ENCODE measurements at places on chromosomes 6 and 20.

- DNase-seq, result peak; percentile 98
Measured at GRCh38 chr6:107110200-107110599, 5.1 kb downstream of the BEND3 start.

DNA sequence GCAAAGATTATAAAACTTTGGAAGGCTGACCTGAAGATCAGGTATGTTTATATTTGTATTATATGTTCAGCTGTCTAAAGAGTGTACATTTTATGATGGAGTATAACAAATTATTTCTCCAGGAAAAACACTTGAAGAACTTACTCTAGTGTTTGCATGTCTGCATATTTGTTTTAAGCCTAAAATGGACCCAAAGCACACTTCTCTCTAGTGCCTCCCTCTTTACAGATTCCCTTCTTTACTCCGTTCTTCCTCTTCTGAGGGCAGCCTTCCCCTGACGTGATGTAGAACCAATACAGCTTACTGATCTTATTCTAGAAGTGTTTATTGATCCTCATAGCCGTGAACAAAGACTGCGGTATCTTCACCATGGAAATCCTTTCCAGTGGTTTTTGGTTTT, 13.9 kb downstream of the SUMO4 start:
- no peak for DNase-seq

DNA sequence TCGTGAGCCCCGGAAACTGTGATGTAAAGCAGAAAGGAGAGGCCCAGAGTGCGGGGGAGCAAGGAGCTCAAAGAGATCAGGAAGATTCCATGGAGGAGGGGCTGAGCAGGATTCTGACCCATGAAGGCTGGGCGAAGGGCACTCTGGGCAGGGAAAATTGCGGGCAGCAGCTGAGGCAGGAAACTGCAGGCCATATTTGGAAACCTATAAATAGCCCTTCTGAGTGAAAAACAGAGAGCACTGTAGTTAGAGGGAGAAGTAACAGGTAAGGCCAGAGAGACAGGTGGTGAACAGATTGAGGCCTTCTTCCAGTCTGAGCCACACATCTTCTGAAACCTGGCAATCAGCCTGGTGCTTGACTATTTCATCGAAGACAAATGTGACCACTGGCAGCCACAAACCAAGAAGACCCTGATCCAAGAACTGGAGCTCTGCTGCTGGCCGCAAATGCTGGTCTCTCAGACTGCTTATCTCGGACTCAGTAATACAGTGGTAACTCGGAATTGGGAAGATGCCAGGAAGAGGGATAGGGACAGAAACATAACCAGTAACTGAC, 14.1 kb upstream of the BEND3 start:
- no peak for DNase-seq

DNA sequence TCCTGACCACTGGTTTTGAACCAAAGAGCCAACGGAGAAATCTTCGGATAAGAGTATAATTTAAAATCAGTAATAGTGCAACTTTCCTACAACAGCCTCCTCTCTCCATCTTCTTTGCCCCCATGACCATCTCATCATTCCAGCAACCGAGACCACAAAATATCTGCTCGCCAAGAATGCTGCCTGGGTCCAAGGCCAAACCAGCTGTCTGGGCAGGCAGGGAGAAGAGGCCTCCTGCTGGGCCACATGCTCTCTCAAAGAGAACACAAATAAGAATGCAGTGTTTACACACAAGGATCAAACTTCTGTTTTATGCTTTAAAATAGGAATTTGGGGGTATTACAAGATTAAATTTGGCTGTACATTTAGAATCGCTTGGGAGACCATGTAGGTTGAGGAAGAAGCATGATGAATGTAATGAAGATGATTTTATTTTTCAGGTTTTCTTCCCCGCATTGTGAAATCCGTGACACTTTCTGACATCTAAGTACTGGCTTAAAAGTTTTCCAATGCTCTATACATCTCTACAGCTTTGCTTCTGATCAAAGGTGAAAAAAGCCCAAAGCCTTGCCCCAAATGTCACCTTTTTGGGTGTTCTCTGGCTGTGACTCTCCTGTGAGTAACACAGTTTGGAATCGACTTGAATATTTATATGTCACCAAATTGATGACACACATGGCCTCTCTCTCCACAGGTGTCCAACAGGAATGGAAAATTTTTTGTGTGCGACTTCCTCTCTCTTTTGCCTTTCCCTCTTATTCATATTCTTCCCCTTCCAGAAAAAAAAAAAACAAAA, 79.4 kb upstream of the PROKR2 start:
- no peak for DNase-seq

DNA sequence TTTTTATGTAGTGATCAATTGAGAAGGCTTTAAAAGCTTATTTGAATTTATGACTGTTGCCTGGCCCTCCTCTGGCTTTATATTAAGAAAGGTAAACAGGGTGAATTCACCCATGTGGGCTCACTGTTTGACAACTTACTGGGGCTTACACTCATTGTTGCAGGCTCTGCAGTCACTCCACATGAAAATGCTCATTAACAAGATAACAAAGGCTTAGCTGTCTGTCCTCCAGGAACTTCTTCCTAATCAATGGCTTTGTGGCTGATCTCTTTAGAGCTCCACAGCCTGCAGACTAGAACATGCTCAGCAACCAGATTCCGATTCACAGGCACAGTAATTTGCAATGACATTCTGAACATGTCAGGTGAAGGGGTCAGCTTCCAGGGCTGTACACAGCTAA, 323.2 kb upstream of the MAN1A1 start:
- DNase-seq, result no peak

DNA sequence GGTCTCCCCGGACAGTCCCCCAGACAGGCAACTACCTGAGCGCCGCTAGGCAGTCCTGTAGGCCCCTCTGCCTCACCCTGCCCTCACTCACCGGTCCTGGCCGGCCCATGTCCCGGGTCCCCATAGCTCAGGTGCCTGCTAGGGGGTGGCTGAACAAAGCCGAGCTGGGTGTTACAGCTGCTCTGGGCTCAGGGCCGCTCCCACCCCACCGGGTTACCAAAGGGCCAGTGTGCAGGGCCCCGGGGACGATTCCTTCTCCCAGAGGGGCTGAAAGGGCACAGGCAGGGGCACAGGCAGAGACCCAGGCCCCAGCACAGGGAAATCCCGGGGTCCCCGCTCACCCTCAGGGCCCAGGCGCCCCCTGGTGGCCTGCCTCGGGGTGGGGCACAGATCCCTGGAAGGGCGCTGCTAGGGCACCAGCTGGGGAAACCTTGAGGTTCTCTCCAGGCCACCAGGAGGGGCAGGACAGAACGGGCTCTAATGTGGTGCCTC, 118.4 kb downstream of the GRM4 start:
- DNase-seq, result peak; percentile 36

GRCh38 chr6:13184547-13184946, 143.8 kb downstream of the TBC1D7 start:
- no peak for DNase-seq

GRCh38 chr6:37603284-37603683, 94.4 kb downstream of the MDGA1 start:
- DNase-seq, result no peak

DNA sequence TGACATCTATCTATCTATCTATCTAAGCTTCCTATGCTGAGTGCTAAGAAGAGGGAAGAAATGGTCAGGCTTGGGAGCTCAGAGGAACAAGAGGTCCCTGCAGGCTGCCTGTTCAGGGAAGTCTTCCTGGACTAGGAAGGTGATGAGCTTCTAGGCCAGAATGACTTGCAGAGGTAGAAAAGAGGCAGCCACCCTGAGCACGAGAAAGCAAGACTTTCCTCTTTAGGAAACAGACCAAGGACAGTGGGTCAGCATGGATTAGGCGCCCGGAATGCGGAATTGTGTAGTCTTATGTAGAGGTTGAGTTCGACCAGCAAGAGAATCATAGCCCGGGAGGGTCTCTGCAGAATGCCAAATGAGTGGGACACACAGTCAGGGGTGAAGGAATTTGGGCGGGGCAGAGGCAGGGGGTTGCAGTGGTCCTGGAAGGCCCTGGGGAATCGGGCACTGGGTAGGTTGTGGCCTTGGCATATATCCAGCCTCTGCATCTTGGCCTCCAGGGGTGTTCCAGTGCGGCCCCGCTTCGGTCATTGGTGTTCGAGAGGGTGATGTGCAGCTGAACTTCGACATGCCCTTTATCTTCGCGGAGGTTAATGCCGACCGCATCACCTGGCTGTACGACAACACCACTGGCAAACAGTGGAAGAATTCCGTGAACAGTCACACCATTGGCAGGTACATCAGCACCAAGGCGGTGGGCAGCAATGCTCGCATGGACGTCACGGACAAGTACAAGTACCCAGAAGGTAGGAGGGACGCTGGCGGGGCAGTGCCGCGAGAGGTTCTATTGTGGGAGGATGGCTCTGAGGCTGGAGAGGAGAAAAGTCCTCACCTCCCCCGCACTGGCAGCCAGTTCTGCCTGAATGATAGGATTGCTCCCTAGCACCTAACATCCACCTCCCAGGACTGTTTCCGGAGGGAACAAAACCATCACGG, 32.1 kb downstream of the TGM3 start:
- no peak for DNase-seq

DNA sequence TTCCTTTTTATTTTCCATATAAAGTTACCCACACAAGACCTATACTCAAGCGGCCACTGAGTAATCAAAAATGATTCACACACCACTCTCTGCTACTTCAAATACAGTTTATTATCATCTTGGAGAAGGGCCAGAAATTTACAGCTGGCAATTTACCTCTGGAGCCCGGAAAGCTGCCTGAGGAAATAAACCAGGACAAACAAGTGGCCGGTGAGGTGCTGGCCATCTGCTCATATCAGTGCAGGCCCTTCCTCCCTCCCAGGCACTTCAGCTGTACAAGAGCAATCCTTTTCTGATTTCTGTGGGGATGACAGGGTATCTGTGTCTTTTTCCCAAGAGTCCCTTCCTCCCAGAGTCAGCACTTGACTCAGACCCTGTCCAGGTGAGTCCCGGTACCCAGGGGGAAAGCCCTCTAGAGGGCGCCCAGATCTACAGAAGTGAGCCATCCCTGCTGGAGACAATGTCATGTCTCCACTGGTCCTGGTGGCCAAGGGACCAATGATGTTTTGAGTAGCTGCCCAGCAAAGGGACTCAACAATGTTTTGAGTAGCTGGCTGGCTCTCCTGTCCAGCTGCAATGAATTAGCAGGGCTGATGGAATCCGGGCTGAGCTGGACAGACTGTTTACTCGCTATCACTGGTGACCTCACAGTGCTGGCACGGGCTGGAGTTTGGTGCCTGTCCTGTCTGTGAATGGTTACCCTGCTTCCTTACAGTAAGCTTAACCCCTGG, 23.6 kb downstream of the LRP11 start:
- peak; percentile 58 for DNase-seq

- DNase-seq, result no peak
Measured at GRCh38 chr6:14875481-14876063, 370.3 kb upstream of the JARID2 start.

- no peak for DNase-seq
Measured at GRCh38 chr20:10562899-10563298, 110.9 kb downstream of the JAG1 start.

- no peak for DNase-seq
Measured at GRCh38 chr6:15522427-15522826, 140.4 kb downstream of the DTNBP1 start.

DNA sequence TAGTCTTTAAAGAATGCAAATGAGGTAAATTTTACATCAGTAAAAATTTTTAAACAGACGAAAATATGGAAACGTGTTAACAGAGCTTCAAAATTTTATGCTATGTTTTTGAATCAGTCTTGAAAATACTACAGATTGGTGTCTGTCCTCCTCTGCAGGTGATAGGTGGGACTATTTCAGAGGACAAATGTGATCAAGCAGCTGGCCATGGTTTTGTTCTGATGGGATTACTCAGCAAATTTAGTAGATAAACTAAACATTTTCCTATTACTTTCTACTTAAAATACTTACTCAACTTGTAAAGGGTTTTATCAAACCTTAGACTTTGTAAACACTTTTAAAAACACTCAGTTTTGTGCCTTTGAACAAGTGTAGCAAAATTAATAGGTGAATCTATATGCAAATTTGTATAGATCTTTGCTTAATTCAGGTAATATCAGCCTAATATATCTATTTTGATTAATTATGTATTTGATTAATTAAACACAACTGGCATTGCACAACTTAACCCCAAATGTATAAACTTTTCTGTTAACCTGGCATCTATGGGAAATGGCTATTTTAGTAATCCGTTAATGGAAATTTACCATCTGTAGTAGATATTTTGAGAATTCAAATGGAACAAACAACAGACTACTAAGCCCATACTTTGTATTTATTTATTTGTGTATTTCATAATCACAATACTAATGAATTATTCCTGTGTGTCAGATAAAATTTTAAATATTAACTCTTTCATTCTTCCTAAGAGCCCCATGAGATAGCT, 22.5 kb downstream of the ADGRB3 start:
- DNase-seq, result no peak

- DNase-seq, result no peak
Measured at GRCh38 chr6:36555750-36556252, 8.5 kb upstream of the STK38 start.

GRCh38 chr6:14742680-14743079, 503.2 kb upstream of the JARID2 start:
- no peak for DNase-seq

DNA sequence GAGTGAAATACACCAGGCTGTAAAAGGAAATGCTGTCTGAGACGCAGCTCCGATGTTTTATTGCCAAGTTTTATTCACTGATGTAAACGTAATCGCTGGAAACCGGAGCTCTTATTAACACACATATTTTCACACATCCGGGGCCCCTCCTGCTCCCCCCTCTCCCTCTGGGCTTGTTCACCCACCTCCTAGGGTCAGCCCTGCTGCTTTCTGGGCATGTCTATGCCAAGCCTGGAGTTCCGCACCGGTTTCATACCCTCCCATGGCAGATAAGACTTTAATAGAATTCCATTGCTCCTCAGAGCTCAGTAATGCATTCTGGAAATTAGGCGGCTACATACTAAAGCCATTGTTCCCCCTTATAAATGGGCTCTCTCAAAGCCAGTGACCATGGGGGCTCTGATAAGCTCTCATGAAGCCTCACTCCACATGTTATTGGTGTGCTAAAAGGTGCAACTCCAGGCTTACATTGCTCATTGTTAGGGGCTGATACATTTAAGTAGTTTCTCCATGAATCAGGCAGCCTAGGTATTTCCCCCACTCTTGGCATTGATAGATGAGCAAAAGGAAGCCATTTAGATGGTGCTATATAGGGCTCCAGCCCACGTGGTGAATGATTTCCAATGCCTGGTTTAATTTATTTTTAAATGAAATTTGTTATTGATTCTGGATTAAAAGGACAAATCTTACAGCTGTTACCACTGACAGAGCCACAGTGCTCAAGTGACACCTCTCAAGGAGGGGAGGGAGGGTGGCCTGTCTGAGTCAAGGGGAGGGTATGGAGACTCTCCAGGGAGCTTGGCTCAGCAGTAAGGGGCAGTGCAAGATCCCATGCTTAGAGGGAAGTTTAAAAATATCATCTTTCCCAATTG, 4.5 kb upstream of the VSTM2L start:
- DNase-seq, result no peak
